ENCODE measurements at places on chromosomes 12 and 14. TPM values are rescaled to one million over a fixed set of nuclear protein-coding genes. Genes with fewer than 3 reads are reported as not detected.

Gene SRRM4
- not detected for total RNA-seq

Gene KLRB1
- total RNA-seq = not detected

Gene CRIP1
- 2.0 TPM for total RNA-seq

Gene CDCA3
- 14.6 TPM for total RNA-seq

DNA sequence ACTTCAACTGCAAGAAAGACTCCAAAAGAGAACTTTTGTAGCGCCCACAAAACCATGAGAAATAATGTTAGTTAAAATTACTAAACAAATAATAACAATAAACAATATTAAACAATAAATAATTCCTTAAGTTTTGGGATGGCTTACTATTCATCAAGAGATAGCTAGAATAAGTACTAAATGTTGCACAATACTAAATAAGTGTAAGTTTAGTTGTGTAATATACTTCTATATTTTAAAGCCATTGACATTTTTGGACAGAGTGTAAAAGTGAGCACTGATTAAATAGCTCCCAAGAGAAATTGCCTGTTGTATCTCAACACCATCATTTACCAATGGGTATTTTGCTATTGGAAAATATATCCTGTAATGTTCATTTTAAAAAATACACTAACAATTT lies 166.7 kb downstream of the ALG10 start:
- DNase-seq = no peak

- no peak for DNase-seq
Measured at GRCh38 chr14:99030454-99030853, 241.5 kb downstream of the BCL11B start.

DNA sequence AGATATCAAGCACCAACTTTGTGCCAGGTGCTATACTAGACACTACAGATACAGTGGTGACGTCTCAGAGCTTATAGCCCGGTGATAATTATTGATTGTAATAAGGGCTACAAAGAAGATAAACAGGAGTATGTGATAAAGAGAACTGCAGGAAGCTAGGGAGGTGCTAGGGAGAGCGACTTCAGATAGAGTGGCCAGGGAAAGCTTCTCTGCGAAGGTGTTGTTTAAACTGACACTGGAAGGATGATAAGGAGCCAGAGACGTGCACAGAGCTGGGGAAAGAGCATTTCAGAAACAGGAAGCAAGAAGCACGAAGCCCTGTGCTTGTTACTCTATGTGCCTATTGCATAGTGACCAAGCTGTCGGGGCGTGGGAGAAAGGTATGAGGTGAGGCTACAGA lies 48.1 kb upstream of the OTX2 start:
- DNase-seq = no peak

DNA sequence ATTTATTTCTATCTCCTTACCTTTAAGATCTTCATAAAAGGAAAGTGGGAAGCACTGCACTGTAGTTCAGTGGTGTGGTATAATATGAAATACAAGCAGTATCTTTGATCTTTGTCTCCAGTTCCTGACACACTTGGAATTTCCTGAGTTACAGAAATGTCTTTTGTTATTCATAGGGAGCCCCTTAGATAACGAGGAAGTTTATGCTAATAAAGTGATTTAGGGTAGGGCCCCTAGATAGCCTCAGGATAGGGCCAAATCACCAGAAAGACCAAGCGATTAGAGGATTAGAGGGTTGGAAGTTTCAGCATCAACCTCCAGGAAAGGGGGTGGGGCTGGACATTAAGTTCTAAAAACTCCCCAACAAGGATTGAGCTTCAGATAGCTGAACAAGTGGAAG lies 29.9 kb upstream of the DDHD1 start:
- no peak for DNase-seq

DNA sequence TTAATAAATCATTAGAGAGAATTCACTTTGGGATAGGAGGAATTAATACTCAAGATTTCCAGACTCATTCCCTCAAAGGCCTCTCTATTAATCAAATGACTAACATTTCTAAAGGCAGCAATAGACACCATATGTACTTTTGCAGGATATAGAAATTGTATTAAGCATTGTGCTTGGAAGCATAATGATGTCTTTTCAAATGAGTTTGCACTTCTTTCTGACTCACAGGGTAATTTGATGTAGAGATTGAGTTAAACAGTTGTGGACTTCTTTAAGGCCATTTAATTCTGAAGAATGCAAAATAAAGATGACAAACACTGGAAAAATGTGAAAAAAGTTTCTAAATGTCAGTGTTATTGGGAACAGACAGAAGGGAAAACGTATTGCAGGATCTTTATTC lies 63.4 kb upstream of the CSRP2 start:
- no peak for DNase-seq

DNA sequence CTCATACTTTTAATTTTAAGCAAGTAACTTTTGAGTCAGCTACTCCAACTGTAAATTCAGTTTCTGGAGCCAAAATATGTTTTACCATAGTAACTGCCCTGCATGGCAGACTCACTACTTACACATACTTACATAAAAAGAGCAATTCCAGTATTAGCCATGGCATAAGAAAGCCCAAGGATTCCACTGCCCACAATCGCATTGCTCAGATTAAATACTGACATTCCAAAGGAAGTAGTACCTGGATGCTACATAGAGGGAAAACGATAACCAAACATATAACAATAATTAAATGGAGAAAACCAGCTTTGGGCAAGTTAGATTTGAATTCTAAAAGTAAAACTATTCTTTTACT lies 2.2 kb downstream of the SLC38A2 start:
- no peak for DNase-seq

DNA sequence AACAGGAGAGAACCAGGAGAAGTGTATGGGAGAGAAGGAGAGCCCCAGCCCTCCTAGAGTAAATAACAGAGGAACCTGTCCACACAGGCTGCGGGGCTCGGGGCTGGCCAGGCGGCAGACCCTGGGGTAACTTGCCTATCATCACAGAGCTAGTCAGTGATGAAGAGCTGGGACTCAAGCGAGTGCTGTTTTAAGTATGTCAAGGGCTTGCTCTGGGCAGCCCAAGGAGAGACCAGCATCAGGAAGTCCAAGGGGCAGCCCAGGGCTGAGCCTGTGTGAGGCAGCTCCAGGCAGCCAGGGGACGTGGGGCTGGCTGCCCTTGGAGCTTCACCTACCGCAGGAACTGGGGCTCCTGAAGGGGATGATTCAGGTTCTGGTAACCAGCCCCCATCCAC lies 10.0 kb downstream of the VWF start:
- no peak for DNase-seq

DNA sequence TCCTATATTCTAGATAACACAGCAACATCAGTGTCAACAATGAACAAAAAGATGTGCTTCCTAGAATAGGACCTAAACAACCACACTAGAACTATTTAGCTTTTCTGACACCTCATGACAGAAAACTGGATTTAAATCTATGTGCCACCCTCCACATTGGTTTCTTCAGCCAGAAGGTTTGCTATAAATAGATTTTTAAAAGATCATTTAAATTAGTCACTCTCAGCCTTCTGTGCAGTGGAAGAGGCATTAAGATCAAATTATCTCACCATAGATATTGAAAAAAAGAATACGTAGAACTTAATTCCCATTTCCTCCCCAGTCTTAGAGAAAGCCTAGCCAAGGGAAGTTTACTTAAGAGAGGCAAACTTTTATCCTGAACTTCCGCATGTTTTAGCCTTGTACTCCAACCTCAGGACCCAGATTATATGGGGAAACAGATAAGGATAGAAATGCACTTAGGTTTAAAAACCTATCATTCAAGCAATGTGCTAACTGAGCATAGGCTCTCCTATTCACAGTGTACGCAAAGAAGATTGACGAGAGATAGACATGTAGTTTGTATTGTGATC lies 59.6 kb downstream of the NELL2 start:
- no peak for DNase-seq

- no peak for DNase-seq
Measured at GRCh38 chr14:55073856-55074255, 22.4 kb downstream of the MAPK1IP1L start.

DNA sequence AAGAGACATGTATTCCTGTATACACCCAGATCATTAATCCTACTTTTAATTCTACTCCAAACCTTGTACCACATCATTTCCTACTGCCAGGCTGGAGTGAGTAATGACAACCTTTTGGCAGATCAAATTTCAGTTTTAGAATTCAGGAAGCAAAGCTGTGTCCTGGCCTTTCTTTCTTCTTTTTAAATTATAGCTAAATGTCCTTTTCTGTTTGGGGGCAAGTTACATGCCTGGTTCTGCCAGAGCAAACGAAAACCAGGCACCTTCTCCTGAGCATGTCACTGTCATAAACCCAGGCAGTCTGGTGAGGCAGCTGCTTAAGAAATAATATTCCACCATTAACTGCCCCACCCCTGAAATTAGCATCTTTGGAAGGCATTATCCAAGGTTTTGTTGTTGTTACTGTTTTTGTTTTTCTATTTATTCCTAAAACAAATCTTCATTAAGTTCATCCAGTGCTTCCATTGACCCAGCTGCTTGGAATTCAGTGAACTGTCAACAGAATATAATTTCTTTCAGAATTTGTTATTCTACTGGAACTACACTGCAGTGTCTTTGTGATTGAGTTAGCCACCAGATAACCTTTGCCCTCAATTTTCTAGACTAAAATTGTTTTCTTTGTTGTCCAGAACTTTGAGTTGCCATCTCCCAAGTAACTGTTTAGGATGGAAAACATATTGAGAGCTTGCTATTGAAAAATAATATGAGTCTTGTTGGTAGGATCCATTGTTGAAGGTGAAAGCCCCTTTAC lies 33.2 kb downstream of the SAMD4A start:
- no peak for DNase-seq

DNA sequence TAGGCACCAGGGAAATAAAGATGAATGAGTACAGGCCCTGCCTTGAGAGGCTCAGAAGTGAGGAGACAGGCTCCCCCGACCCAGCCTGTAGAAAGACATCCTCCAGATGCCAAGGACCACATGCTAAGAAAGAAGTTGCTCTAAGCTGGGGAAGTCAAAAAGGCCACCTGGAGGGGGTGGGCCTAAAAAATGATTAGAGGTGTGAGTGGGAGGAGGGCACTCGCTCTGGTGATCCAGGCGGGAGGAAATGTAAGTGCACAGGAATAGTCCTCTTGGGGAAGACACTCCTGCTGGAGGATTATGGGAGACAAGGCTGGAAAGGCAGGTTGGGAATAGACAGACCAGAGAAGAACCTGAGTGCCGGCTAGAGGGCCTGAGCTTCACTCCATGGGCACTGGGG lies 32.2 kb downstream of the SMUG1 start:
- DNase-seq = no peak

GRCh38 chr12:6076346-6076745 lies 48.1 kb downstream of the VWF start:
- no peak for DNase-seq

DNA sequence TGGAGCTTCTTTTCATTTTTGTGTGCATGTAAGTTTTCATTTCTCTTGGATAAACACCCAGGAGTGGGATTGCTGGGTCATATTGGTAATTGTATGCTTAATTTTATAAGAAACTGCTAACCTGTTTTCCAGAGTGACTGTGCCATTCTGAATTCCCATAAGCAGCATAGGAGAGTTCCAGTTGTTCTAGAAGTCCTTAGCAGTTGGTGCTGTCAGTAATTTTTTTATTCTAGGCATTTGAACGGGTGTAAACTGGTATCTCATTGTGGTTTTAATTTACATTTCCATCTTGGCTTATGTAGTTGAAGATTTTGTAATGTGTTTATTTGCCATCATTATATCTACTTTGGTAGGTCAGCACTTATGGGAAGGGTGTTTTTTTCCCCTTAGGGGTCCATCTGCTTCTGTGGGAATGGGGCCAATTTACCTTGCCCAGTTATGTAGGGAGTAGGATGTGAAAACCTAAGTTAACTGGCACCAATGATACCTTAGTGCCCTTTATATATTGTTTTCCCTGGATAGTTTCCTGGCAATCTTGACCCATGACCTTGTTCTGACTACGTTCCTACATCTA lies 202.9 kb downstream of the AKAP6 start:
- no peak for DNase-seq

- DNase-seq = no peak
Measured at GRCh38 chr12:79555028-79555925, 135.5 kb downstream of the PAWR start.

DNA sequence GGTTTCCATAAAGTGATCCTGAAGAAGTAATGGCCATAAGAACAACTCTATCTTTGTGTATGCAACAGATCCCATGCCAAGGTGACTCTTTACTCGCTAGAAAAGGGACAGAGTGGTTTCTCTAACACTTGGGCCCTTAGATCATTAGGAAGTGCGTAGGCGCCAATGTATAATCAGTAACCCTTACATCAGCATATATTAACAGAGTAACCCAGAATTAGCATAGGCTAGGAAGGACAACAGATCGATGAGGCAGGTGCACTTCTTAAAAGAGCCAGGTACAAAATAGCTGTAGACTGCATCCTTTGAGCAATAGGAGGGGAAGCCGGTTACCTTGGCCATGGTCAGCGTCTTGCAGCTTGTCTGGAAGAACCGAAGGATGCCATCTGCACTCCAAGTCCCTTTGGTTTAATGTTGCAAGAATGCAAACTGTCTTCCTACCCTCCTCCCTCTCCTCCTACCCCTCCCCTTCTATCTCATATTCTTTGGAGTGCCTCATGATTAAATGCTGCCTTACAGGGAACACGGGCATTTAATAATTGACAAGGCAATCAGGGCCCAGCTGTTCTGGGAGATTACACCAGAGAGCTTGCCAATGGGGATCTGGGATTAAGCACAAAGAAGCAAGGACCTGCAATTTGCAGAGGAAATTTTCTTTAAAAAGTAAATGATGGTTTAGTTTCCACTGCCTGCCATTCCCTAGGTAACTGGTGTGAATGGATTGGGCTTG lies 8.0 kb downstream of the GSG1 start:
- no peak for DNase-seq

Measured in glomerular endothelial cell (primary cell).